Astrocyte (in vitro differentiated cells and primary cell): ENCODE measurements at places on chromosomes 12 and 14.
A peak's percentile ranks its signal among the peaks of the same experiment; 100 is the strongest.

DNA sequence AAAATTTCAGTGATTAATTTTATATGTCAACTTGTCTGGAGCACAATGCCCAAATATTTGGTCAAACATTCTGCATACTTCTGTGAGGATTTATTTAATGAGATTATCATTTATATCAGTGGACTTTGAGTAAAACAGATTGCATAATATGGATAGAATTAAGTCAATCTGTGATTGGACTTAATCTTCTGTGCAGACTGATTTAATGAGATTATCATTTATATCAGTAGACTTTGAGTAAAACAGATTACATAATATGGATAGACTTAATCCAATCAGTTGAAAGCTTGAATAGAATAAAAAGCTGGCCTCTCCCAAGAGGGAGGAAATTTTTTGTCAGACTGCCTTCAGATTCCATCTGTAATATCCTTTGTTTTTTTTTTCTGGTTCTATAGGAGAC is 1413.2 kb downstream of the LRFN5 start:
- DNase-seq = no peak

DNA sequence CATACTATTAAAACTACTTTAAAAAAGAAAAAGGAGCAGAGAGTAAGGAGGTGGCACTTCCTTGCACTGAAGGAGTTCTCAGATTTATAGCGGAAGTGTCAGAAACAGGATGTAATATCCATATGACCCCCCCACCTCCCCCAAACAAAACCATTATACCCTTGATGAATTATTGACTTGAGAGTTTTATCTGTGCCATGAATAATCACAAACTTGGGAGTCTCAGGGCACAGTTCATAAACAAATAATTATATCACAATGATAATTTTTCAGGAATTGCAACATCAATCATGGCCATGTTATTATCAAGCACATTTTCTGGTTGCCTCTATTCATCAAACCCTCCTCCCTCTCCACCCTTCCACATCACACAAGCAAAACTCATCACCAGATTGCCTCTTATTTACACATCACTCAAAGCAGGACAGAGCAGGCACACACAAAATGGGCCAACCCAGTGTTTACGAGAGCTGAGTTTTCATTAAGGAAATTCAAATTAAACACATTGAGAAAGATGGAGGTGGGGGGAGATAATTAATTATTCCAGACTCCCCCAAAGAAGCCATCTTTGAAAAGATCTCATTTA is 141.4 kb downstream of the EGLN3 start:
- DNase-seq = no peak

GRCh38 chr12:112370868-112371510 is 11.2 kb downstream of the HECTD4 start:
- no peak for DNase-seq

DNA sequence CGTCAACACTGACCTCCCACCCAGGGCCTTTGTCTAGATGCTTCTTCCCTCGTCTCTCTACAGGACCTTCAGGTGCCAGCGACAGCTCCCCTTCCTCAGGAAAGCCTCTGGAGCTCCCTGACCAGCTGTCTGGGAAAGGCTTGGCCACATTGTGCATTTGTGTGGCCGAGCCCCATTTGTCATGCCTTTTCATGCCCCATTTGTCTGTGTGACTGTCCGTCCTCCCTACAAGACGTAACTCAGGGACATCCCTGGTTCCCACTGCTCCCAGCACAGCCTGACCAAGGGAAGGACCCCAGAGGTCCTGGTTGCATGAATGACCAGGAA is 23.8 kb downstream of the ZFYVE21 start:
- DNase-seq = no peak

- DNase-seq = no peak
Observed at GRCh38 chr12:121581686-121582429, 1.0 kb upstream of the KDM2B start.

DNA sequence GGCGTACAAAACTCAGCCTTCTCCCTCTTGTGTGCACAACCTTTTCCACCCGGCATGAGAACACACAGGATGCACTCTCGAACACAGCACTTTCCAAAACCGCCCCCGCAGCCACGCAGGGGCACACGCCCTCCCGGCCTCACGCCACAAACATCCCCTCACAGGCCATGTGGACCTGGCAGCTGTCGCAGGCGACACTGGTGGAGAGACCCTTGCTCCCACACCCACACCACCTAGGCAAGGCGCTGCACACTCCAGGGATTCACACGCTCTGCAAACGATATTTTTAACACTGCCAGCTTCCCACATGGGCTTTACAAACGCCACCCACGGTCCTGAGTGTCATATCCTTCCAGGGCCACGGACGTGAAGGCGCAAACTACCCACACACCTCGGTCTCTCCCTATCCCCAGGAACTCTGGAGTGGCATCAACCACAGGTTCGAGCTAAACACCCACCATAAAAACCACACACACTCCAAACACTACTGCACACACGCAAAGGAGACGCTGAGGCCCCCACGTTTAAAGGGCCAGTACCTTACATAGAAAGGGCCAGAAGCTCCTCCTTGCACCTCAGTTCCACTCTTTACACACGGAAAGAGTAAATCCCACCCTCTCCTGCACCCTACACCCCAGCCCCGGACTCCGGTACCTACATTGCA is 12.4 kb upstream of the ITGB7 start:
- DNase-seq = peak; percentile 69

- DNase-seq = no peak
Observed at GRCh38 chr12:65259501-65259900, 19.0 kb upstream of the MSRB3 start.

DNA sequence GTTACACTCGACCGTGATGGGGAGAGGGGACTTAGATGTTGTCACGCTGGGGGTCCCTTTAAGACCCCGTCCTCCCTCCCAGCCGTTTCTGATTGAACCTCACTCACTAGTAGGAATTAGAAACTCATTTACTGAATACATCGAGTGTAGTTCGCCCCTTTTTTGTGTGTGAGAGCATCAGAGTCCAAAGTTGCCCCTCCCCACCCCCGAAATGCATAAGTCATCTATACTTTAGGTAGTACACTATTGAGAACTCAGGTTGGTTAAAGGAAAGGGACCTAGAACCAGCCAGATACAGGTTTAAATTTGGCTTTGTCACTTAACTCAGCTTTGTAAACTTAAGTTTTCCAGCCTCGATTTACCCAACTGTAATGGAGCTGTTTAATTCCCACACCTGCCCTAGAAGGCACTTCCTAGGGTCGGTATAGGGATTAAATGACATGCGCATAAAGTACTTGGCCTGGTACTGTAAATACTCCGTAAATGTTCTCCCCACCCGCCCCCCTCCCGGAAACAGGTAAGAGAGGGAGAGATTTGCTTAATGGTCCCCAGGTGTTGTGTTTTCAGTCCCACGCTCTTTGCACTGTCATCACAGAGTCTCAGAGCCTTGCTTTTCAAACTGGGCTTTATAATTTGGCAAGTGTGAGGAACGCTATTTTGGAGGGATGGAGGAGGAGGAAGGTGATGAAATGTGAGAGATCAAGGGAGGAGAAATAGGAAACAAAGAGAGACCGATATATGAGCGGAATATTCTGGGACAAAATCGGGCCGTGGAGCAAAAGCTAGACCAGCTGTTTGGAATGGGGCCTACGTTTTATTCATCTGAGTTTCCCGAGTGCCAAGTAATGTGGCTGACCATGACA is 897 bp downstream of the SUDS3 start:
- DNase-seq = no peak

- no peak for DNase-seq
Observed at GRCh38 chr12:52920937-52921336, 16.1 kb upstream of the KRT8 start.

GRCh38 chr12:26185532-26186320 is 9.6 kb upstream of the SSPN start:
- DNase-seq = no peak

- no peak for DNase-seq
Observed at GRCh38 chr12:125081427-125081826, 16.2 kb downstream of the AACS start.

- DNase-seq = no peak
Observed at GRCh38 chr14:33643426-33644181, 307.3 kb downstream of the EGLN3 start.

DNA sequence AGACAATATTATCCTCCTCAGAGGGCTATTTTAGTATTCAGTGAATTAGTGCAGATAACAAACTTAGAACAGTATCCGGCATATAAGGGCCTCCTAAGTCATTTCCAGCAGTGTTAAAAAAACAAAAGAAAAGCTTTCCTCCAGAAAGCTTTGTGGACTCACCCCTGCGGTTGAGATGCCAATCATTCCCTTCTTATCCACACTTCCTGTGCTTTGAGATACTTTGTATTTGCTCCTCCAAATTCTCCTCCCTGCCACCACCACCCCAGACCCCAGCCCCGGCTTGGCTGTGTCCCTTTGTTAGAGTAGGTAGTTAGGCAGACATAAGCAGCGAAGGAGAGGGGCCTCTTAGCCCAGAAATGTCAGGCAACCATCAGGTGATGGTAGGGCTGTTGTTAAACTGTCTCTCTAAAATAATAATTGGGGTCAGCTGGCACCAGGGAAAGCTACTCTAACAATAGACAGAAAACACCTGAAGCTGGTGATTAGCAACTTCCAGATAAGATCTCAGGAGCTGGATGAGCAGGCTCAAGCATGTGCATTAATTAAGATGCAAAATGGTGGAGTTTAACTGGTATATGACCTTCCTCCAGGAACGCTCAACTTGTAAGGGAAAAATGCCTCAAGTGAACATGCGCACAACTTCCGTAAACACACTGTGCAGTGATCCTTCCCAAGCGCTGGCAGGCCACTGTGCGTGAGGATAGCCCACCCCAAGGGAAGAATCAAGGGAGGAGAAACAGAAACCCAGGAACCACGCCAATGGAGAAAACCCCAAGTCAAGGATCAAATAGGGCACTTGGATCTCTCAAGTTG is 152.1 kb upstream of the EEA1 start:
- peak; percentile 76 for DNase-seq

GRCh38 chr12:108633534-108634248 is at the start of gene SELPLG:
Gene SELPLG, minus strand, starts transcription at chr12:108633894. Its CDS starts 9,587 bp downstream, at chr12:108624307.
- no peak for DNase-seq

- DNase-seq = peak; percentile 60
Observed at GRCh38 chr14:69335371-69335771, 62.7 kb downstream of the ERH start.

- no peak for DNase-seq
Observed at GRCh38 chr12:4490973-4491372, 45.4 kb upstream of the FGF6 start.

DNA sequence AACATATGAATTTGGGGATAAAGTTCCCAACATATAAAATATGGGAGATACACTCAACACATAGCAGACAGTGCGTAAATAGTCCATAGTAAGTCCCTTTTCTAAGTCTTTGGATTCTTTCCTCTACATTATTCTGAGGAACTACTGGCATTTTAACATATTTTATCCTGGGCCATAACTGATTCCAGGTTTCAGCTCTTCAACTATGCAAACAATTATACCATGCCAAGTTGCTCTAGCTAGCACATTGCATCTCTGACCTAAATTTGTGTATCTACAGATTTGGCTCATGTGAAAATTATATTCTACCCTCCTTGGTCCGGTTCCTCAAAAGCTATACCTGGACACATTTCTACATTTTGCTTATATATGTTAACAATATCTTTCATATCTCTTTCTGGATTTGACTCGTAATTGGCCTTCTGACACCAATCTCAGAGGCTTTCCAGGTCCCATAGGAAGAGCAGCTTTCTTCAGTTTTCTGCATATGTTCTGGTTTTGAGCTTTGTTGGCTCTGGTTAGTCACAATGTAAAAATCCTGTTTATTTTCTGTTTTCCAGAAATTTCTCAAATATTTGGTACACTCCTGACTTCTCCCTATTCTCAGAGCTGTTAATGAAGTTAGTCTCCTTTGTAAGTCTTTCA is 305.4 kb downstream of the BMP4 start:
- DNase-seq = no peak

GRCh38 chr12:104498211-104498801 is 41.6 kb downstream of the CHST11 start:
- peak; percentile 66 for DNase-seq

DNA sequence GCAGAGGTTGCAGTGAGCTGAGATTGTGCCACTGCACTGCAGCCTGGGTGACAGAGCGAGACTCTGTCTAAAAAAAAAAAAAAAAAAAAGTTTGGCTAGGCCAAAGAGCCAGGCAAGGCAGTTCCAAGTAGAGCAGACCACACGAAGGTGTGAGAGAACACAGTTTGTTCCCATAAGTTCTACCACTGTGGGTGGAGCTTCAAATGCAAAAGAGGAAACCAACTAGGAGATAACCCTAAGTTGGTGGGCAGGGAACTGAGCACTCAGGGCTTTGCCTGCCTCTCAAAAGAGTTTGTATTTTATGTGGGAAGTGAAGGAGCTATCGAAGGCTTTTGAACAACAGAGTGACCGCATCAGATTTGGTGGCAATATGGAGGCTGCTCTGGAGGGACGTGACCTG is 15.1 kb downstream of the SOCS2 start:
- no peak for DNase-seq

DNA sequence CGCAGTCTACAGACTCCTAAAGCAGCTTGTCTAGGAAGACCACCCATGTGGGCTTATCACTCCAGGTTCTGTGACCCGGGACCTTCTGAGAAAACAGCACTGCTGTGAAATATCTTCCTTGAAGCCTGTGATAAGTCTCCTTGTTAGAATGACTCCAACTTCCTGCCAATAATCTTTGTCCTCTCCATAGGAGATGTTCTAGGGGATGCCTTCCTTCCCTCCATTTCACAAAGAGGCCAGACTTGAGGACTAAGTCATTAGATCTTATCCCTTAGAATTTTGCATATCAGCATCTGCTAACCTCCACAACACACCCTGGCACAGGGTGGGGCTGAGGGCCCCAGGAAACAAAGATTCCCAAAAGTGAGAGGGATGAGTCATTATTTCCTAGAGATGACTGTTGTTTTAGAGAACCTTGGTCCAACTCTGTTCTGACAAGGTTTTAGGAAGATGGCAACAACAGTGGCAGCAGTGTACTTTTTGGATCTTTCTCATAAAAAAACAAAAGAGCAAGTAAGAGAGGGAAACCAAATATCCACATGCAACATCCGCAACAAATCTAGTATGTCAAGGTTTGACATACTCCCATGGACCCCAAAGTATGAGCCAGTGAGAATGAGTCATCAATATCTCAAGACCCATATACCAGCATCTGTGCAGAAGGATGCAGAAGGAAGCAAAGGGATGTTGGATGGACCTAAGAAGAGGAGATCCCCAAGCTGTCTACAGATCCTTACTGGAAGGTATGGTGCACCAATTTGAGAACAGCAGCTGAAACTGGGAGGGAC is 6.0 kb downstream of the LTB4R start:
- peak; percentile 9 for DNase-seq
